ENCODE measurements at places on chromosomes 6 and 20. TPM values are rescaled to one million over a fixed set of nuclear protein-coding genes. Genes with fewer than 3 reads are reported as not detected.

Gene CALHM6
- total RNA-seq: 1.4 TPM

Gene WFDC5
- total RNA-seq: not detected

DNA sequence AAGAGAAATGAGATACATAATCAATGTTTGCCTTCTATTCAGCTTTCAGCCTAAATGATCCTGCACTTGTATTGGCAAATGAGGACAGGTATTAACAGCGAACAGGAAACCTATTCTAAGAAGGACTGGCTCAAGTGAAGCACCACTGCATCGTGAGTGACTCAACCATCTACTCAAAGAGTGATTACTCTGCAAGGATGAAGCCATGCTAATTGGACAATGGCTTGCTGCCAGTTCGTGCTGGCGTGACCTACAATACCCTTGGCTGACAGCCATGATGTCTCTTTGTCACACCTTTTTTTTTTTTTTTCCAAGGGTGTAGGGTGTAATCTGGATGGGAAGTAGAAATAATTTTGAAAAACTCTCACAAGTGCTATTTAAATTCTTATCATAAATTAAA is 104.9 kb downstream of the GJA10 start:
- peak; percentile 71 for DNase-seq
- no peaks in the 10 kb centered on the region for H3K27me3 ChIP-seq
- H3K36me3 ChIP-seq: no peaks in the 10 kb centered on the region
- no peak overlapping the region for H3K27ac ChIP-seq
- H3K4me3 ChIP-seq: no peak overlapping the region
- H3K4me1 ChIP-seq: no peaks in the 10 kb centered on the region

DNA sequence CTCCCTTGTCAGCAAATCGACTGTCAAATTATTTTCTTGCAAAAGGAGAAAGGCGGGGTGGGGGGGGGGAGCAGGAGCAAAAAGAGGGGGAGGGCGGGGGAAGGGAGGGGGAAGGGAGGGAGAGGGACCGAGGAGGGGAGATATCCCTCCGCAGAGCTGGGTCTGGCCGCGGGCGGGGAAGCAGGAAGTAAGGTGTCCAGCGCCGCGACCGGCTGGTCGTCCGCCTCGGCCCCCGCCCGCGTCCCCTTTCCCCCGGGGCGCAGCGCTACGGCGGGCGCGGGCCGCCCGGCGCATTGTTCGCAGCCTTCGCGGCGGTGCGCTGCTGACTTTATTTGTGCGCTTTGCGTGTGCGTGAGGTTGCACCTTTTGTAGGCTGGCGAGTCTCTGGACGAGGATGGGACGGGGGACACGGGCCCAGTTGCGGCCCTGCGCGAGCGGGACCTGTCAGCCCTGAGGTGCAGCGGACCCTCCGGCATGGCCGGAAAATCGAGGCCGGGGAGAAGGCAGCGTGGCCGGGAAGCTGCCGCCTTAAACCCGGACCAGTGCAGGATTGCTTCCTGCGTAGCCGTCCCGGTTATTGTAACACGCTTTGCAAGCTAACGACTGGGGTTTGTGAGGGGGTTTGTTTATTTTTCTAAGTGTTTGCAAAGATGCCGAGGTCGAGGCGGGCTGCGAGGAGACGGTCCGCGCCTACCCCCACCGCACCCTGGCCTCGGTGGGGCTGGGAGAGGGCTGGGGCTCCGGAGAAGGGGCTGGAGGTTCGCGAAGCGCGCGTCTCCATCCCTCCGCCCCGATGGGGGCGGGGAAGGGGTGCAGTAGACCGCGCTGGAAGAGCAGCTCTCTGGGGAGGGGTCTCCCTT is 675 bp upstream of the TRERF1 start:
- H3K4me1 ChIP-seq: peaks cover 20% of the 10 kb centered on the region
- H3K27me3 ChIP-seq: peaks cover 34% of the 10 kb centered on the region
- peak overlapping the region; percentile 98 for H3K4me3 ChIP-seq
- peak overlapping the region; percentile 17 for H3K27ac ChIP-seq
- peaks cover 36% of the 10 kb centered on the region for H3K36me3 ChIP-seq

DNA sequence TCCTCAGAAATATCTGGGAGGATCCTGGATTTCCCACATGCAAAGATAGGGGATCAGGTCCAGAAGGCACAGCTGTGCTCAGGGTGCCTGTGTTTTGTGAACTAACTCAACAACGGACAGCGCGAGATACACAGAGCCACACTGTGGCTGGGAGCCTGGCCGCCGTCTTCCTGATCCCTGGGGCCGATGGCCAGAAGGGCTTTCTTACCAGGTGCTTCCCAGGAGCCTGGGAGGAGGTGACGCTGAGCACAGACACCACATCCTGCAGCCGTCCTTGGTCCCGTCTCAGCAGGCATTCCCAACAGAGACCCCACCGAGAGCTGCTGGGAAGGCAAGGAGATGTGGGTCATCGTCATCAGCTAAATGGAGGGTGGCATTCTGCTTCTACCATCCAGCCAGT is 144.6 kb upstream of the AFDN start:
- DNase-seq: no peak
- H3K27me3 ChIP-seq: no peaks in the 10 kb centered on the region
- peaks cover 60% of the 10 kb centered on the region for H3K4me1 ChIP-seq
- peaks cover 9% of the 10 kb centered on the region for H3K36me3 ChIP-seq
- H3K27ac ChIP-seq: peak overlapping the region; percentile 89

DNA sequence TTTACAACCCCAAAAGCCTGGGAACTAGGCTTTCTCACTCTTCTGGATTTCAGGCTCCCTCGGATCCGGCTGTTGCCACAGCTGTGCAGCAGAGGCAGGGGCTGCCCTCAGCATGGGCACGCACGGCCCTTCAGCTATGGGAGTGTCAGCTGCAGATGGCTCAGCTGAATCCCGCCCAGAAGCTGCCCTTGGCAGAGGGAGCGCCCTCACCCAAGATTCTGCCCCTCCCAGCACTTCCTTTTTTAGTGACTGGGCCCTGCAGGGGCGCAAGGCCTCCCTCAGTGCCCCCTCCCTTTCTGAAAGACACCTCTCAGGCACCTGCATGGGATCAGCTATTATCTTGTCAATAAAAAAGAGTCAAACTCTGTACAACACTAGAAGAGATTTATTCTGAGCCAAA is 67.9 kb upstream of the THBS2 start:
- no peak overlapping the region for H3K4me3 ChIP-seq
- no peaks in the 10 kb centered on the region for H3K36me3 ChIP-seq
- H3K27ac ChIP-seq: no peak overlapping the region

DNA sequence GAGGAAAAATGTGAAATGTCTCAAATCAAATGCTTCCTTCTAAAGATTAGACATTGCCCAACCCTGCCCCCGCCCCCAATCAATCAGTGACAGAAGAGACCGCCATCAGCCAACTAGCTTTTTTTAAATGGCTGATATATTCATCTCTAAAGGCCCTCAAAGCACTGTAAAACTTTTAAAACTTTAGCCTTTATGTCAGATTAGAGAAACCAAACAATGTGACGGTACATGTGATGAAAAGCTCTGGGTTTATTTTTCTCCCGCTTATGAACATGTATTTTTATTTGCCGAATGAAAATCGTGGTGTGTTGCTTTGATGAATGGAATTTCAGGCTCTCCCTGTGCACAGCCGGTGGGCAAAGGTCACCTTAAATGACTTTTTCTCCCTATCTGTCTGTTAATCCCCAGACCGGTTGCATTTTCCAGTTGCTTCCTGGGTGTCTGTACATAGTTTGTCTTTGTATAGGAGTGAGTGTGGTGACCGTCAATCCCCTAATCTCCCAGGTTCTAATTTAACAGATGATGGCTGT is 38.5 kb downstream of the TBC1D7 start:
- no peaks in the 10 kb centered on the region for H3K4me1 ChIP-seq
- no peak overlapping the region for H3K4me3 ChIP-seq
- H3K27ac ChIP-seq: no peak overlapping the region
- H3K36me3 ChIP-seq: peaks cover 10% of the 10 kb centered on the region
- DNase-seq: peak; percentile 26
- H3K27me3 ChIP-seq: no peaks in the 10 kb centered on the region

DNA sequence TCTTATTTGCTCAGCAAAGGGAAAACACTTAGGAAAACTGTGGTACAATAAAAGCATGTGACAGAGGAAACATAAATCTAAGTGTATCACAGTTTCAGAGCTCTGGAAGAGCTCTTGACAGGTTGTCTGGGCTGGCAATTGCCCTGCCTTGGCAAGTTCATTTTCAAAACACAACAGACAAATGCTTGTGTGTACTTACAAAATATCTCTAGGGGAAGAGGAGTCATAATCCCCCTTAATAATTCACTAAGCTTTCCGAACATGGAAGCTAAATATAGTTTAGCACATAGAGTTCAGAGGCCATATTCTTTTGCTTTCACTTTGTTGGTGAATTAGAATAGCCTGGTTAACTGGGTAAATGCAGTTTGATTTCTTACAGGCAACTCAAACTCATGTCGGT is 211.6 kb upstream of the THEMIS start:
- no peak overlapping the region for H3K27ac ChIP-seq
- peaks cover 6% of the 10 kb centered on the region for H3K36me3 ChIP-seq
- no peak for DNase-seq
- peaks cover 39% of the 10 kb centered on the region for H3K4me1 ChIP-seq
- H3K27me3 ChIP-seq: no peaks in the 10 kb centered on the region

DNA sequence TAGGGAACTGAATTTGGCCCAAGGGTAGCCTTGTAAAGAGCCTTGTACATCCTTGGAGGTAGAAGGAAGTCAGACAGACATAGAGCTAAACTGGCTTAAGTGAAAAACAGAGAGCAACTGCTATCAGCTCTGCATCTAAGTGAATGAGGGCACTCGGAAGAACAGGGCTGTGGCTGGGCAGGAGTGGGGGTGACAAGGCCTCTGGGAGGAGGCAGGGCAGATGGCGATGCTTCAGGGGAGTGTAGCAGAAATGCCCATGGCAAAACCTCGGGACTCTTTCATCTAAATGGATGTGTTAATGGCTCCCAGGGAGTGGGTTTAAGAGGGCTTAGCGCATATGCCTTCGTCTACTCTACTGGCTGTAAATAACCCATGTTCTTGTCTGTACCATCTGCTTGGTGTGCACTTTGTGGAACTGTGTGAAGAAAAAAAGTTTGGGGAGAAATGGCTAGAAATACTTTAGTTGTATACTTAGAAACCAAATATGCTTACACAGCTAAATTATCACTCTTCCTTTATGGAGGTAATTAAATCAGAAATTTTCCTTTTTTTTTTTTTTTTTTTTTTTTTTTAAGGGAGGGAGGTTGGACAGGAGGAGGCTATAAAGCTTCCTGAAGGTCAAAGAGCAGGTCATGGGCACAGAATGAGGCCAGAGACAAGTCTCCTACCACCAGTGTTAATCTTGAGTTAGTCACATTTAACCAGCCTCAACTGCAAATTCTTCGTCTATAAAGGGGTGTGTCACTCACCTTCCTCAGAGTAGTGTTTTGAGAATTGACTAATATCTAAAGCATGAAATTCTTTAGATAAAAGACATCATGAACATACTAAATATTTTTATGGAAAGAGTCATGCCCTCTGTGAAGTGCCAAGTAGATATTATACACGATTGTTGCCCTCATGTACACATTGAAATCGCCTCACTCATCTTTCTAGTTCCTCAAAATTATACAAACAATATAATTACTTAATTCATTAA is 60.9 kb downstream of the FYN start:
- DNase-seq: no peak
- H3K27ac ChIP-seq: no peak overlapping the region
- H3K36me3 ChIP-seq: no peaks in the 10 kb centered on the region
- H3K4me1 ChIP-seq: peaks cover 43% of the 10 kb centered on the region
- no peak overlapping the region for H3K4me3 ChIP-seq

- no peaks in the 10 kb centered on the region for H3K27me3 ChIP-seq
- no peak overlapping the region for H3K4me3 ChIP-seq
- H3K36me3 ChIP-seq: peaks cover 6% of the 10 kb centered on the region
- no peak for DNase-seq
- no peak overlapping the region for H3K27ac ChIP-seq
- peaks cover 7% of the 10 kb centered on the region for H3K4me1 ChIP-seq
These were observed 26.8 kb downstream of the ANKRD60 start for GRCh38 chr20:58201616-58202015.

DNA sequence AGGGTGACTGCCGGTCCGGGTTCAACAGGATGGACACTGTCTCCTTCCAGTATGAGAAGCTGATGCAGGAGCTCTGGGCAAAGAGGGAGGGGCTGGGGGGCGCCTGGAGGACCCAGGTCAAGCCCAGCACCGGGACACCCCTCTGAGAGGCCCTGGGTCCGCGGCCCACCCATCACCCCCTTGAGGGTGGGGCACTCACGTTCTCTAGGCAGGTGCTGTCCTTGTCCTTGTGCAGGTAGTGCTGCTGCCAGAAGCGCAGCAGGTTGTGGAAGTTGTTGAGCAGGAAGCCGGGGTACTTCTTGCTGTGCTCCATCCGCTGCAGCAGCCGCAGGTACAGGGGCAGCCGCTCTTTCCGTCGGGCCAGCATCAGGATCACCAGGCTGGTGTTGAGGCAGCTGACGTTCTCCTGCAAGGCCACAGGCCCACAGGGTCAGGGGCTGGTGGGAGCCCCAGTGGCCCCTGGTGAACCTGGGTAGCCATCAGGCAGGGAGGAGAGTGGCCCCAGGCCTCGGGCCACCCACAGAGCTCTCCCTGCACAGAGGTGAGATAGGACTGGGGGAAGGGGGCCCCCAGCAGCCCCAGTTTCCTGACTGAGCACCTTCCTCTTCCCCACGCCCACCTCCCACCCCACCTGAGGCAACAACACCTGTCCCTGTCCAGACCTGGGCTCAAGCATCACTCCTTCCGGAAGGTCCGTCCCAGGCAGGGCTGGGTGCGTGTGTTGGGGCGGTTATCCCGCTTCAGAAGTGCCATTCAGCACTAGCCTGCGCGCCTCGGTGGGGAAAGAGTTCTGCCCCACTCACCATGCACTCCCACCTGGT is 47.8 kb downstream of the MYH7B start:
- H3K4me1 ChIP-seq: no peaks in the 10 kb centered on the region
- no peak for DNase-seq
- no peaks in the 10 kb centered on the region for H3K27me3 ChIP-seq

DNA sequence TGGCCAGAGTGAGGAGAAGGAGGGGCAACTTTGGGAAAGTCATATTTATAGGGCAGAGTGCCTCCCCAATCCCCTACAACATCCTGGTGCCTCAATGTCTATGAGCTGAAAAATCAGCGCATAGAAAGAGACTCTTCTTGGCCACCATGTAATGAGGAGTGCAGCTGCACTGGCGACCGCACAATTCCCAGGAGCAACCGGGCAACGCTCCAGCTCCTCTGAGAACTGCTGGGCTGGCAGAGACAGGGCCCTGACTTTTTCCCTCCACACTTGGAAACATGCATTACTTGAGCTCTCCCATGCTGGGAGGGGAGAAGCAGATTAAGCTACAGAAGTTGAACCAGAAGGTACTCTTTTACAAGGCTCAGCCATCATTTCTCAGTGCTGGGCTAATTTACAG is 31.4 kb upstream of the MARCKS start:
- H3K27ac ChIP-seq: no peak overlapping the region
- H3K36me3 ChIP-seq: no peaks in the 10 kb centered on the region
- no peak overlapping the region for H3K4me3 ChIP-seq
- no peak for DNase-seq

Data from Calu3 (cell line).